ENCODE measurements at places on chromosomes 1 and 21.

GRCh38 chr1:48793863-48794262 lies 17.2 kb upstream of the BEND5 start:
- DNase-seq: peak; percentile 68

- no peak for DNase-seq
Observed at GRCh38 chr1:170196490-170197236, 50.9 kb downstream of the NTMT2 start.

GRCh38 chr1:227885648-227886502 lies 61.9 kb downstream of the WNT9A start:
- DNase-seq: no peak

- no peak for DNase-seq
Observed at GRCh38 chr1:181947441-181947840, 114.1 kb downstream of the ZNF648 start.

GRCh38 chr1:211517006-211517405 lies 25.0 kb upstream of the RD3 start:
- DNase-seq: no peak

DNA sequence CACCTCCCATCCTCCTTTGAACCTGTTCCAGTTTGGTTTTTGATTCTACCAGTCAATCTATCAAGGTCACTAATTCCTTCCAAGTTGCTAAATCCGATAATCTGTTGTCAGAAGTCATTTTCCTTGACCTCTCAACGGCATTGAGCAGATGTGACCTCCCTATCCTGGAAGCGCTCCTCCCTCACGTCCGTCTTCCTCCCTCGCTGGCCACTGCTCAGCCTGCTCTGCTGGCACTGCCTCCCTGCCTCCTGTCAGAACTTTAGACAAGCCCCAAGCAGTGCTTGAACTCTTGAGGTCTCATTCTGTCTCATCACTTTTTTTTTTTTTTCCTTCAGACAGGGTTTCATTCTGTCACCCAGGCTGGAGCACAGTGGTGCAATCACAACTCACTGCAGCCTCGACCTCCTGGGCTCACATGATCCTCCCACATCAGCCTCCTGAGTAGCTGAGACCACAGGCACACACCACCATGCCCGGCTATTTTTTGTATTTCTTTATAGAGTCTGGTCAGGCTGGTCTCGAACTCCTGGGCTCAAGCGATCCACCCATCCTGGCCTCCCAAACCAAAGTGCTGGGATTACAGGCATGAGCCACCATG lies 4.4 kb upstream of the ACOT7 start:
- DNase-seq: no peak
